Stimulated activated CD4-positive, alpha-beta T cell treated with anti-CD3 and anti-CD28 coated beads, Interleukin-2, amount 100 ng/mL, for 48 hours (primary cell): ENCODE measurements at places on chromosomes 6 and 20.

GRCh38 chr20:52454660-52455059, 263.1 kb upstream of the ZFP64 start:
- DNase-seq, result no peak

- DNase-seq, result no peak
These were observed 96.2 kb downstream of the SMAP1 start for GRCh38 chr6:70763754-70764510.

DNA sequence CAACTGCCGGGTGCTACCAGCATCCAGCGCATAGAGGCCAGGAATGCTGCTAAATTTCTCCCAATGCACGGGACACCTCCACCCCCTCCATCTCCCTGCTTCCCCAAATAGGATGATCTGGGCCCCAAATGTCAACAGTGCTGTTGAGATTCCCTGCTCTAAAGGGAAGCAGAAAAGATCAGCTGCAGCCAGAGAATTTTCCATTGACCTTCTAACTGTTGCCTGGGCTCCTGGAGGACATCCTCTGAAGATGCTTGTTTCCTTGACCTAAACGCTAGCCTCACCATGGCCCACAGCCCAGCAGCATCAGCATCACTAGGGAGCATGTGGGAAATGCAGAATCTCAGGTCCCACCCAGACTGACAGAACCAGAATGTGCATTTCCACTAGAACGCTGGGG, 161.3 kb downstream of the GMPR start:
- DNase-seq, result no peak

GRCh38 chr6:5084360-5084780, 771 bp upstream of the PPP1R3G start:
- DNase-seq, result no peak

DNA sequence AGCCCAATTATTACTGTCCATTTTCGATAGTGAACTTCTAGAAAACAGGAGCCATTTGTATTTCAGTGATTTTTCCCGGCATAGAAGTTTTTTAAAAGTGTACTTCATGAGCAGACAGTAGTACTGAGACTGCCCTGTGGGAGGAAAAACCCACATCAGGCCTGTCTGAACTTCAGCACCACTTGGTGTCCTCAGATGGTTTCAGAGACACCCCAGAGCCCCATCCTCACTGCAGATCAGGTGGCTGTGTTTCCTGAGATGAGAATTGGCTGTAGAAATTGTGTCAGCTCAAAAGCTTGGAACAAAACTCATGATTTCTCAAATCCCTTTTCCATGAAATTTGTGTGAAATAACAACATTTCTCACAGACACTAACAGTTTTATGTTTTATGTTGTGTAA, 110.0 kb upstream of the RIN2 start:
- no peak for DNase-seq

DNA sequence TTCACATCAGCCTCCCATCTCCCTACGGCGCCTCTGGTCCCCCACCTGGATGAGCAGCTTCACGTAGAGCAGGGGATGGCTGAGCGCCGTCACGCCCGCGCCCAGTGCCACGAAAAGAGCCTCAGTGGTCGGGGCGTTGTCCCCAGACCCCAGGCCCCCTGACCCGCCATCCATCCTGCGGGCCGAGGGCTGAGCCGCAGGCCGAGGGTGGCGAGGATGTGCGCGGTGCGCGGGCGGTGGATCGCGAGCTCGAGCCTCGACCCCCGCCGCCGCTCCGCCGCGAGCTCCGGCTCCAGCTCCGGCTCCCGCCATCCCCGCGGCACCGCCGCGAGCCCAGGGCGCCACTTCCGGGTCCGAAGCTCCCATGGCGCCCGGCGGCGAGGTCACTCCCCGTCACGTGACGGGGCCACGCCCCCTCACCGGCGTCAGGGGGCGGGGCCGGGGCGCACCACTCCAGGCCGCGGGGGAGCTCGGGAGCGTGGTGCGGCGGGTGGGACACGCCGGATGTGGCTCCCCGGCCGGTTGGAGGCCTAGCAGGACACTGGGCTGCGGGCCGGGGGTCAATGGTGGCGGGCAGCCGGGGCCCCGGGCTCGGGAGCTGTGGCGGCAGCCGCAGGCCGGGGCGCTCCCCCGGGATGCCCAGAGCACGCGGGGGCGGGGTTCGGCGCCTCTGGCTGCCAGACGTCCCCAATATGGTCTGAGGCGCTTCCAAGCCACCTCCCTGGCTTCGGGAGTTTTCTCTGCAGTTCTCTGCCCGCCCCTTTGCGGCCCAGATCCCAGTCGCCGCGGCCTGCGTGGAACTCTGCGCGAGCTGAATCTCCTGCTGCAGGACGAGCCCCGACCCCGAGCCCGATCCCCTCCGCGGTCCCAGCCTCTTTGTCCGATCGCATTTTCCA, at the start of gene MTCH1:
Gene MTCH1, minus strand, starts transcription at position 389 of the 896 bp plus-strand sequence. Its CDS starts 23 bp downstream, at position 366.
- peak; percentile 85 for DNase-seq

- DNase-seq, result no peak
These were observed 32.1 kb upstream of the NHSL1 start for GRCh38 chr6:138531387-138531786.

GRCh38 chr6:75483136-75483952, 10.3 kb downstream of the FILIP1 start:
- DNase-seq, result no peak

DNA sequence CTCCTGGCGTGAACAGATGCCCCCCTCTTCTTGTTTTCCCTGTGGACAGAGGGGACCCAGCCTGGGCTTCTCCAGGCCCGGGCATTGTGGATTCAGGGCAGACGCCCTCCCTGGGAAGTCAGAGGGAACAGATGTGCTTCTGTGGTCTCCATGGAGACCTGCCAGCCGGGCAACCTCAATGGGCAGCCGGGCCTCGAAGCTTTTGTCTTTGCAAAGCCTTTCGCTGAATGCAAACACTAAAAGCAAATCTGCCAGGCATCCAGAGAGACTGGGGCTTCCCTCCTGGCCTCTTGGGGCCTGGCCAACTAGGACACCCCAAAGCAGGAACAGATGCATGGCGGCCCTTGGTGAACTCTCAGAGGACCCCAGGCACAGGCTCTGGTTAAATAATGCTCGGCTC, 370.0 kb upstream of the SULF2 start:
- no peak for DNase-seq

DNA sequence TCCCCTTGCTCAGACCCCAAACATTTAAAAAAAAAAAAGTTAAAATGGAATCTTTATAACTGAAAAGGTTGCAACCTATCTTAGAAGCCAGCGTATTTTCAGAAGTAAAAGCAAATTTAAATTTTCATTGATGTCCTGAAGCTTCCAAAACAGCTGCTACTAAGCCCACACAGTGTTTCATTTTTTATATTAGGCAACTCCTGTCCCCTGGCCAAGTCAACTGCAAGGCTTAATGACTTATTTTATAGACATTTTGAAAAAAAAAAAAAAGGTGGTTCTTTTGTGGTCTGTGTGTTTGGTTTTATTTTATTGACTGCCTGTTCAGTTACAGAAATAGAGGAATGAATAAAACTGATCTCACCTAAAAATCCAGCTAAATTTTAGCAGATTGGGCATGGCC, 13.0 kb downstream of the CFAP61 start:
- no peak for DNase-seq

DNA sequence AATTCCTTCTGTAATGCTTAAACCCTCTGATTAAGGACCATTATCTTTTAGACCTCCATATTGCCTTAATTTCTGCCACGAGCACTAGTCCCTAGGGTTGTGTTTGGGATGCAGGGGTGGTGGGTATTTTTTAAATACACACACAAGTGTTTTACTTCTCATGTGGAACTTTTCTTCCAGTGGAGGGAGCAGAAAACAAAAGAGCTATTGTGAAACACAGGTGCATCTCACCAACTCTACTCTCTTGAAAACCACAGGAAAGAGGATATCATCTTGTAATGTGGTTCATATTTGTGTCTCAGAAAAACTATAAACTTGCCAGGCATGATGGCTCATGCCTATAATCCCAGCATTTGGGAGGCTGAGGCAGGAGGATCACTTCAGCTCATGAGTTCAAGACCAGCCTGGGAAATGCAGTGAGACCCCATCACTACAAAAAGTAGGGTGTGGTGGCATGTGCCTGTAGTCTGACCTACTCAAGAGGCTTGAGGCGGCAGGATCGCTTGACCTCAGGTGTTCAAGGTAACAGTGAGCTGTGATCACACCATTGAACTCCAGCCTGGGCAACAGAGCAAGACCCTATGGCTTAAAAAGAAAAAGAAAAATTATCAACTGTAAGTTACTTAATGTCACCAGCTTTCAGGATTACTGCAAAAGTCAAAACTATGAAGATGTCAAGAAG, 37.3 kb downstream of the MRS2 start:
- DNase-seq, result no peak

DNA sequence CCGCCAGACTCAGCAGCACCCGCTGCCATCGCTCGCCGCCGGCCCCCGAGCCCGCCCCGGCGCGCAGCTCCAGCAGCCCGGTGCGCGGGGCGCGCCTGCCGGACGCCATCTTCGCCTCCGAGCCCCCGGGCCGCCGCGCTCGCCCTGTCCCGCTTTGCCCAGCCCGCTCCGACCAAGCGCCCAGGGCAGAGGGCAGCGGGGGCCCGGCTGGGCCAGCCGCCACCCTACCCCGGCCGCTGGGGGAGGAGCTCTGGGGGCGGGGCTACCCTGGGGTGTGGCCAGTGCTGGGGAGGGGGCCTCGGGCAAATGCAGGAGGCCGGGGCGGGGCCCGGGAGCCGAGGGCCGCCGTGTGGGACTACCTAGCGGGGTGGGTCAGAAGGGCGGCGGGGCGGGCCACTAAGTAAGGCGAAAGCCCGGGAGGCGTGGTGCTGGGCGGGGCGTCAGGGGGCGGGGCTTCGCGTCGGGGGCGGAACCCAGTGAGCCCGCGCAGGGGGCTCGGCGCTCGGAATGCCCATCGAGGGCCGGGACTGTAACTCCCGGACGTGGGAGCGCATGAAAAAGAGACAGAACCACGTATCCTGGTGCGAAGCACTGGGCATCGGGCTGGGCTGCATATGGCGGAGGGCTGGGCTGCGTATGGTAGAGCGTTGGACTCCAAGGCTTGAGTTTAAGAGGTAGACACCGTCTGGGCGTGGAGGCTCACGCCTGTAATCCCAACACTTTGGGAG, at the start of gene SNTA1:
Gene SNTA1, minus strand, starts transcription at position 252 of the 728 bp plus-strand sequence. Its CDS starts 143 bp downstream, at position 109.
- peak; percentile 86 for DNase-seq

GRCh38 chr20:19463597-19463996, 251.2 kb downstream of the SLC24A3 start:
- DNase-seq, result no peak

DNA sequence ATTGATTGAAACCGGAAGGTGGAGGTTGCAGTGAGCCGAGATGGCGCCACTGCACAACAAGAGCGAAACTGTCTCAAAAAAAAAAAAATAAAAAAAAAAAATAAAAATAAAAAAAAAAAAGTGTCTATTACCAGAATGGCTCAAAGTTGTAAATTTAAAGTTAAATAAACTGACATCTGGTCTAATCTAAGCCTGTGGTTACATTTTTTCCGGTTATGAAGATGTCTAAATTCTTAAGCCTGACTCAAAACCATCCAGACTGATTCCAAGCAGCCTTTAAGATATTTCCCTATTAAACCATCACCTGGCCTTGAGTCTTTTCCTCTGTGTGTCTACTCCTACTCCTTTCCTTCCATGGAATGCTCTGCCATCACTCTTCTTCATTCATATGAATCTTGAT, 371.7 kb upstream of the RUNX2 start:
- no peak for DNase-seq

DNA sequence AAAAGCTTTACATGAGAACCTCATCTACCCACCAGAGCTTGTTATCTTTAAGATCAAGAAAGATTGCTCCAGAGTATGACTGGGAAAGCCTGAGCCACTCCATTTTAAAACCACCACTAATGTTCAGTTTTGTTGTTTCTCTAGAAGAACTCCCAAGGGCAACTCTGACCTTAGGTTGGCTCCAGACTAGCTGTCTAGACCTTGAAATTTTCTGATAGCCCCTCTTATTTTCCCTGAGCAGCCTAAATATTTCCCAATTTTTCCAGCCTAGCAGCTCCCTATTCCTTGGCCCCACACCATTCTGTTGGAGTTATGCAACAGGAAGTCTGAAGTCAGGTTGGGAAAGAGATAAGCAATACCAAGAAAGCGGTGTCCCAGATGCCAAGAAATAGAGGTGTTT, 84.6 kb upstream of the TCF21 start:
- DNase-seq, result no peak

DNA sequence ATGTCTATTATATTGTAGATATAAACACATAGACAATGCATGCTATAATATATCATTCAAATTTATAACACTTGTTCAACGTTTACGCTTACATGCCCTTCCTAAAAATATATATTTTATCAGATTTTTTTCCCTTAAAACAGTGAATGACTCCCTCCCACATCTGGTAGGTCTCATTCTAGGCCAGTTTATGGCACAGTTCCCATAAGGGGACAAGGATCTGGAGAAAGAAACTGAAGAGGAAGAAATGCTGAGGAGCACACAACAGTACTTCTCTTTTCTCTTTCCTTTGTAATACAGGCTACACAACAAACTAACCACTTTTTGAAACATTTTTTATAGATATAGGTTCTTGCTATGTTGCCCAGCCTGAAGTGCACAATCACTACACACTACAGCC, 48.6 kb upstream of the RCAN2 start:
- DNase-seq, result no peak

DNA sequence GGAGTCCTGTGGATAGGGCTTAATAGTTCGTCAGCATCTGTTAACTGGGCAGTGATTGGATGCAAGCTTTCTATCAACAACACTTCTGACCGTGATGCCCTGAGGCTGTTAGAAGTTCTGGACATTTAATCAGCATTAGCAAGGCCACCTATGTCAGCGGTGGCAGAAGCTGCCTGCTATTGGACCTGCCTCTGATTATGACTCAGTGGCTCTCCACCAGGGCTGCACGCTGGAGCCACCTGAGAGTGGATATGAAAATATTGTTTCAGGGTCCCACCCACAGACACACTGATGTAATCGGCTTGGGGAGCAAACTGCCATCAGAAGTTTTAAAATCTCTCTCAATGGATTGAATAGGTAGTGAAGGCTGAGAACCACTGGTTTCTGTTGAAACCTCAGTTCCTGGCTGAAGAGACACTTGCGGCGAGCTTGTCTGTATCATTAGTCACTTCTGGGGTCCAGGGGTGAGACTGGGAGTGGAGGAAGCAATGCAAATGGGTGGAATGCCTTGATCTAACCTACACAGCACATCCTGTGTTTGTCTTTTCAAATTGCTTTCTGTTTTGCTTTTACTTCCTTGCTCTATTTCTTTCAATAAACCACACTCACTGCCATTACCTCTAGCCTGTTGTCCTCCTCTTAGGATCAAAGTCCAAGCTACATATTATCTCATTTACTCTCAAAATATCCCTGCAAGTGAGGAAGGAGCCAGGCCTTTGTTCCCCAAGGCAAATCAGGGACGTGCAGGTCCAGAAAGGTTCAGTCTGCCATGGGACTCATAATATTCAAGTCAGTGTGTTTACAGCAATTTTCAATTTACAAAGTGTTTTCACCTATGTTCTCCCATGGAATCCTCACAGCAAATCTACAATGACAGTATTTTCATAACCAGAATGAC, 4.2 kb downstream of the CLIC5 start:
- peak; percentile 32 for DNase-seq
